ENCODE measurements at places on chromosomes 6 and 20.

DNA sequence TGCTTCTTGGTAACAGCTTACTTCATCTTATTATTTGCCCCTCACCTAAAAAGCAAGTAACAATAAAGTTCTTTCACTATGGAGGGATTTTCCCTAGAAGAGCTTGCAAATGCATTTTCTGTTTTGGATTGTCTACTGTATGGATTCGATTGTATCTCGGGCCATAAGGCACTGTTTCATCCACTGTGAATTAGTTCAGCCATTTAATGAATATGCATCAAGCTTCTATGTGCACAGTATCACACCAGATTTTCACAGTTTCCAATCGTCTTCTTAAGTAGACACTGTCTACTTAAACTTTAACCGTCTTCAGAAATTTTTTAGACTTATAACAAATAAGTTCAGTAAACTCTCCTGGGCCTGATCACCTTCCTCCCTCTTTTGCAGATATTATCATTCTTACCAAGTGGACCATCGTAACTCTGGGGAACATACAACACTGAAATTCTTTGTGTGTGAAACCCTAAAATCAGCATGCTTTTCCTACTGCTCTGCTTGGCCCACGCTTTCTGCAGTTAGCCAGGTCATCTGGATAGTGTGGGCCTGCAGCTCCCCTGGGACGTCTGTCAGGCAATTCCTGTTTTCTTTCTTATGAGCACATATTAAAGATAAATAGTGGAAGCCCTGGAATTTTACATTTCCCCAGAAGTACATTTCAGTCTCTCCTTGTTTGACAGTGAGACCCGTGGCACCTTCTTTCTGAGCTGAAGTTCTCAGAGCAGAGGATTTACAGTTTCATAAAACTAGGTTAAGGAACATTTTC lies 136.5 kb upstream of the PDE10A start:
- DNase-seq: no peak

GRCh38 chr6:42086046-42087035 lies 36.0 kb downstream of the TAF8 start:
- DNase-seq: no peak

GRCh38 chr20:24970754-24971153 lies 21.7 kb downstream of the CST7 start:
- DNase-seq: no peak

DNA sequence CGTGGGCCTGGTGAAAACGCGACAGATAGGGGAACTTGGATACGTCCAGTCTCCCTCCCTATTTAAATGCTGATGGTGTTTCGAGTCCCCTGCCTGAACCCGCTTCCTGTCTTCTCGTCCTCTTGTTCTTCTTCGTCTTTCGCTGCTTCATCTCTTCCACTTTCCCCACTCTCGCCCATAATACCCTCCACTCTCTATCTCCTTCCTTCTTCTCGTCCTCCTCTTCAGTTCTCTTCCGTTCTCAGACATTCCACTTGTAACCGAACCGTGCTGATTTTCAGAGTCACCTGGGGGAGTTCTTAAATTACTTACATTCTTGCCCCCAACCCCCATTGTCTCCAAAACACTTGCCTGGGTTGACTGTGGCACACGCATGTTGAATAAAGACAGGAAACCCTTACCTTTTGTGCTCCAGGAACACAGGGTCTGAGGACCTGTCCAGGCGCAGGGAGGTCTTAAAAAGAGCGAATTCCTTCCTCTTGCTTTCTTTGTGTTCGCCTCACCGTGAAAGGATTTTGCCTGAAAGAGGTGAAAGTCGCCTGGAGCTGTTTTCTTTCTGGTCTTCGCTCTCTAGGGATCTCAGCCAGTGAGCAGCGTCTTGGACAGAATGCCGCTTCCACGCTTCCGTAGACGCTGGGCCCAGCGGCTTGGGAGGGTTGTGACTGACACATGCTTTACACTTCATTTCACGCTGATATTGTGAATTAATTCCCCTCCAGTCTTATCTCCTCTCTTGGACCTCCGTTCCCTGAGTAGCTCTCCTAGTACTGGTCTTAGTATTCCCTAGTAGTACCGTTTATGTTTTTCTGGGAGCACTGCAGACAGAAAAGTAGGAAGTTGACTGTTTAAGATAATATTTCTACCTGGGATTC lies 184.0 kb downstream of the GPX5 start:
- DNase-seq: no peak

GRCh38 chr6:168152306-168152963 lies 73.4 kb upstream of the FRMD1 start:
- no peak for DNase-seq

GRCh38 chr6:18326001-18326400 lies 61.1 kb upstream of the RNF144B start:
- DNase-seq: no peak

- no peak for DNase-seq
Measured at GRCh38 chr6:81759782-81760181, 7.3 kb upstream of the TENT5A start.

GRCh38 chr20:11173916-11174315 lies 500.1 kb upstream of the JAG1 start:
- DNase-seq: no peak

DNA sequence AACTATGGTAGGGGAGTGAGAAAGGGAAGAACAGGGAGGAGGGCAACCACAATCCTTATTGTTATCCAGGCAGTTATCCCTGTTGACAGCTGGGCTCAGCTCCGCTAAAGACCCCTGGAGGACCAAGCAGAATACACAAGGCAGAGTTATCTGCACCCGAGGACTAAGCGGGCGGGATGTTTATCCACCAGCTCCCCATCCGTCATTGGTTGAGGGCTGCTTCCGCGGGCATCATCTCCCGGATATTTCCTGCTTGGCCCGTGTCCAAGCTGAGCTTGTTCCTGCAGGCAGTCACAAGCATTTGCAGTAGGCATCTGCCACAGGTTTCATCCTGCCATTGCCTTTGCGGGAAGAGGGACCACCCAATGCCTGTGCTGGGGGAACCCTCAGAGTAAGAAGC lies 102.1 kb downstream of the DLGAP4 start:
- no peak for DNase-seq

DNA sequence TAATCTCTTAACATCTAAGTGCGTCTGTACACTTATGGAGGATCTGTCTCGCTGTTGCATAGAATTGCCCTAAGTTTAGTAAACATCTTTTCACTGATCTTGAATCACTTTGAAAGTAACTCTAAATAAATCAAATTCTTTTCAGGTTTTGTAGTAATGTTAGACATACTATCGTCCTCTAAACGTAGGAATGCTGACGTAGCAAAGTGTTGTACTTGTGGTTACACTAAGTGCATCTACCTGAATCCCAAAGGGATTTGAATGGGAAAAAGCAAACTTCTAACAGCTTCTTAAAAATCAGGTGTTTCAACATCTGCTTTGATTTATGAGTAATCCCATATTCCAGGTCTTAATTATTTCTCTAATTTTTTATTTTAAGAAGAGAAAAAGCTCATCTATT lies 49.8 kb downstream of the MAP7 start:
- DNase-seq: no peak

DNA sequence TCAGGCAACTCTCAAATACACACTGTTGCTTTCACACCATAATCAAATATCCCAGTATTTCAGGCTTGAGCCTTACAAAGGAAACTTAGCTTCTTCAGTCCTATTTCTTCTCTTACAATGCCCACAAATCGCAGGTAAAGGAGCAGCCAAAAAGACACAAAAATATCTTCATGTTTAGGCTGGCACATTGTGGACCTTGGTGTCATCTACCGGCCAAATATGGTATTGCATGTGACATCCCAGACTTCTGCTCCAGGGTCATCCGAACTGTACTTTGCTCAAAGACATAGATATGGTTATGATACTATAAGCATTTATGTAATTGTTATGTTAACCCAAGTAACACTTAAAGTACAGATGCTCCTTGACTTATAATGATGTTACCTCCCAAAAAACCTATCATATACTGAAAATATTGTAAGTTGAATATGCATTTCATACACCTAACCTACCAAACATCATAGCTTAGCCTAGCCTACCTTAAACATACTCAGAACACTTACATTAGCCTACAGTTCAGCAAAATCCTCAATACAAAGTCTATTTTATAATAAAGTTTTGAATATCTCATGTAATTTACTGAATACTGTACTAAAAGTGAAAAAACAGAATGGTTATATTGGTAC lies 4.6 kb downstream of the OR2H2 start:
- DNase-seq: peak; percentile 75

All from NAMALWA (cell line).